ENCODE measurements at places on chromosomes 2 and 18. TPM values are rescaled to one million over a fixed set of nuclear protein-coding genes. Genes with fewer than 3 reads are reported as not detected.

DNA sequence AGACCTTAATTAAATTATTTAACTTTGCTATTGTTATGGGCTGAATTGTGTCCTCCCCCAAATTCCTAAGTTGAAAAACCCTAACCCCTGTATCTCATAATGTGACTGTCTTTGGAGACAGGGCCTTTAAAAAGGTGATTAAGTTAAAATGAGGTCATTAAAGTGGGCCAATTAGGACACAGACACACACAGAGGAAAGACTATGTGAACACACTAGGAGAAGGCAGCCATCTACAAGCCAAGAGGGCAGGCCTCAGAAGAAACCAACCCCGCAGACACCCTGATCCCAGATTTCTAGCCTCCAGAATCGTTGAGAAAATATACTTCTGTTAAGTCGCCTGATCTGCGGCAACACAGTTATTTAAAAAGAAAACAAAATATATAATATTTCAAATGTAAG is 6.4 kb downstream of the STK17B start:
- DNase-seq: no peak

GRCh38 chr2:237614151-237614720 is 13.2 kb upstream of the LRRFIP1 start:
- no peak for DNase-seq

DNA sequence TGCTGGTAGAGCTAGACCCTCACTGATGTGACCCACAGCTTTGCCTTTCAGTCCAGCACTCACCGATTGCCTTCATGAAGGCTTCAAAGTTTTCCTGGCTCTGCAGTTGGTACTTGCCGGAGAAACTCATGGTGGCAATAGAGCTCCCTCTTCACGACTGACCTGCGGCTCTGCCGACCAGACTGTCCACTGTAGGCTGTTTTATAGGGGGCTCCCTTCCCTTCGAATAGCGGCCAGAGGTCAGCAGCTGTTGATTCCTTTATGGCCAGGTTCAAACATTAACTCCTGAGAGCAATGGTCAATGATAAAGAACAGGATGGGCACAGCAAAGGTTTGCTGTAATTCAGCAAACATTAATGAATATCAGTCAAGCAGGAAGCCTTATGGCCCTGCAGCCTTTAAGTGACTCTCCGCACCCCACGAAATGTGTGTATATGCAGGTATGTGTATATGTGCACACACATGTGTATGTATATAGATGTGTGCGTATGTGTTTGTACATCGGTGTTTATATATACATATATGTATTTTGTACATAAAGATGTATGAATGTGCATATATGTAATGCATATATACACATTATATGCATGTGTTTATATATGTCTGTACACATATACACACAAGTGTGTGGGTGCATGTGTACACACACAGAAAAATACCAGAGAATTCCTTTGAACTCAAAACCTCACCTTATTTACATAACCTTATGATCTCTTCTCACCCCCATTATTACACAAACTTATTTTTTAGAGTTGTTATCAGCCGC is at the start of gene FABP1:
Gene FABP1 (minus strand): TSS at position 175 of the 766 bp plus-strand sequence. CDS start 45 bp downstream, at position 130.
- no peak for DNase-seq

GRCh38 chr2:95539836-95540235 is 52.0 kb upstream of the TRIM43 start:
- no peak for DNase-seq

DNA sequence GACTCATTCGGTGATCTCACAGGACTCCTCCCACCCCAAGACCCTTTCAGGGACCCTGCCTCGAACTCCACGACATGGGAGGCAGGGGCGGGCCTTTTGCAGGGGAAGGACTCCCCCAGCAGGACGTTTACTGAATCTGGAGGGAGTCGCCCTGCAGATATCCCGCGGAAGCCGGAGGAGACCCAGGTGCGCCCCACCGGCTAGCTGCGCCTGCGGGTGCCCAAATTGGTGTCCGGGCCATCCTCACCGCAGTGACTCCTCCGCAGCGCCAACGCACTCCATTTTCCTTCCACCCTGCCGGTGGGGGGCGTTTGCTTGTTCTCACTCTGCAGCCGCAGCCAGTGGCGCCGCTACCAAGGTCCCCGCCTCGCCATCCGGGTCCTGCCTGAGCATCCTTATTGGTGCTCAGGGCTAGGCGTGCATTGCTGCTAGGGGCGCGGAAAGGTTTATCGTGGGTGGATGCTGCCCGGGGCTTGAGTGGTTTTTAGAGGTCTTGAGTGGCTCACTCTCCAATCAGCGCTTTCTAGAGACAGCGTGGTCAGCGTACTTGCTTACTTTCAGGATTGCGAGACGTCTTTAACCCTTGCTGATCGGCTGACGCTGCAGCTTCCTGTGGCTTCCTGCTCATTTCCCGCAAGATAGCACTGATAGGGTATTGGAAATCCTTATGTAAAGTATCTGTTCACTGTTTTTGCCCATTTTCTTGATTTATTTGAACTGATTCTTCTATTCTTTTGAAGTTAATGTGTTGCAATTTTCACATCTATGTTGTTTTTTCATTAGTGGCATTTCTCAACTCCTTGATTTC is 81.4 kb downstream of the BIN1 start:
- DNase-seq: peak; percentile 75

GRCh38 chr2:231258701-231259100 is 60.3 kb downstream of the ARMC9 start:
- no peak for DNase-seq

DNA sequence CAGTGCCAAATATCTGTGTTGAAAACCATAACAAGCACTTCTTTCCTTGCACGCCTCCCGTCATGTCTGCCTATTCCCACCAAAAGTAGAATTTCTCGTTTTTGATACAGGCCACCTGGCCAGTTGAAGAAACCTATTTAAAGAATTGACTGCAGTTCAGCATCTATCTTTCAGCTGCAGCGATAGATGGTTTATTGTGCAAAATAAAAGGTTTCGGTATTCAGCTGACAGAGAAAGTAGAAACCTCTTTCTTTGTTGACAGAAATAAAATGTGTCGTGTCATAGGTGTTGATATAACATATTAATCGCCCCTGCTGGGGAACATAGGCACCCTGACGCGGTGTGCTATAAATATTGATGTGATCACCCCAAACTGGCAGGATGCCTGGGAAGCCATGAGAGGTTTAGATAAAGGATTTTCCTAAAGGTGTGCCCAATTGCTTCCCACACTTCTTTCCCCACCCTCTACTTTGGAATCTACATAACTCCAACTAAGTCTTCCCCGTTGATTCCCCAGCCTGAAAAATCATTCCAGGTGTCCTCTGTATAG is 570.4 kb downstream of the CCDC85A start:
- DNase-seq: peak; percentile 40

SPATA3 gene
- total RNA-seq: not detected
